ENCODE measurements at places on chromosomes 4 and X.

DNA sequence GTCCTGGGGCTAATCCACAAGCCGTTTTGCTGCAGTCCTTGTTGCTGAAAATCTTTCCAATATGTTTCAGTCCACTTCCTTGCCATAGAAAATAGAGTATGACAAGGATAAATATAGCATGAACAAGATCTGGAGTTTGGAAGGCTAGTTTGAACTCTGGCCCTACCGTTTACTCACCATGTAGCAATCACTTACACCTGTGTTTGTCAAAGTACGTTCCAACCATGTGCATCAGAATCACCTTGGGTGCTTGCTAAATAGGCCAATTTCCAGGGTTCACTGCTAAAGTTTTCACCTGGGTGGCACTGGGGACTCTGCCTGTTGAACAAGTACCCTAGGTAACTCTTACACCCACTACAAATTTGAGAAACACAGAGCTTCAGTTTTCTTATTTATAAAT lies 188.9 kb downstream of the ENOX2 start:
- no peak overlapping the region for H3K27ac ChIP-seq
- no peaks in the 10 kb centered on the region for H3K36me3 ChIP-seq
- no peak overlapping the region for H3K4me3 ChIP-seq
- DNase-seq, result no peak
- H3K4me1 ChIP-seq, result 0 out of 2 replicates have a peak, but pooled peaks cover 4% of the 10 kb centered on the region

DNA sequence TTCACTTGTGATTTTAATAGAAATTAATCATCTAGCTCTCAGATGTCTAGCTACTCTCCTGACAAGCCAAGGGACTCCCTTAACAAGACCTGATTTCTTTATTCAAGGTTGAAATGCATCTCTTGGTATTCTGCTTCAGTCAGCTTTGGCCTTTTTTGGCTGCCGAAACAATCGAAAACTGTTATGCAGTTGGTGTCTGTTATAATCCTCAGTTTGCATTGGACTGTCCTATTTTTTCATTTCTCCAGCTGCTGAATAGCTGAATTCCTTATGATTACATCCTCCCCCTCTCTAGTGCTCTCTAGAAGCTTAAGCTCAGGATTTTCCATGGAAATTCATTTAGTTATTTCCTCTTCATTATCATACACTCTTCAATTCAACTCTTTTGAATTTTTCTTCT lies 177.2 kb downstream of the TRIML1 start:
- H3K4me1 ChIP-seq, result no peaks in the 10 kb centered on the region
- H3K36me3 ChIP-seq, result no peaks in the 10 kb centered on the region
- no peak overlapping the region for H3K4me3 ChIP-seq
- no peaks in the 10 kb centered on the region for H3K27me3 ChIP-seq
- no peak for DNase-seq

DNA sequence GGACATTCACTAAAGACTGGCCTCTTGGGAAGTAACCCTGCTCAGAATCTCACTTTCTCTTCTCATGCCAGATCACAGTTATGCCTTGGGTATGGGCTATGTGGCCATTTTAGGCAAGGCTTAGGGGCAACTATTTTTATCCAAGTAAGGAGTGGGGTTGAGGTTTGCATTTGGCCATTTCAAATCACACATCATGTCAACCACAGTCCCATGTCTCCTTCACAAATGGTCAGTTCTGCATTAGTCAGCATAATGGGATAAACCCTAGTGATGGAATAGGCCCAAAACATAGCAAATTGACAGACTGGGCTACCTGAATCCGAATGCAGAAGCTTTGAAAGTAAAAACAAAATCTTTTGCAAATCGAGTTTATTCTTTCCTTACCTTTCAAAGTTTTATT lies 827 bp upstream of the RTL3 start:
- DNase-seq, result no peak
- no peaks in the 10 kb centered on the region for H3K36me3 ChIP-seq
- H3K4me3 ChIP-seq, result no peak overlapping the region
- H3K4me1 ChIP-seq, result no peaks in the 10 kb centered on the region
- H3K27ac ChIP-seq, result no peak overlapping the region

GRCh38 chr4:52946855-52947254 lies 84.7 kb downstream of the RASL11B start:
- H3K27me3 ChIP-seq, result no peaks in the 10 kb centered on the region
- no peak overlapping the region for H3K4me3 ChIP-seq
- DNase-seq, result no peak
- H3K4me1 ChIP-seq, result no peaks in the 10 kb centered on the region
- H3K36me3 ChIP-seq, result no peaks in the 10 kb centered on the region

DNA sequence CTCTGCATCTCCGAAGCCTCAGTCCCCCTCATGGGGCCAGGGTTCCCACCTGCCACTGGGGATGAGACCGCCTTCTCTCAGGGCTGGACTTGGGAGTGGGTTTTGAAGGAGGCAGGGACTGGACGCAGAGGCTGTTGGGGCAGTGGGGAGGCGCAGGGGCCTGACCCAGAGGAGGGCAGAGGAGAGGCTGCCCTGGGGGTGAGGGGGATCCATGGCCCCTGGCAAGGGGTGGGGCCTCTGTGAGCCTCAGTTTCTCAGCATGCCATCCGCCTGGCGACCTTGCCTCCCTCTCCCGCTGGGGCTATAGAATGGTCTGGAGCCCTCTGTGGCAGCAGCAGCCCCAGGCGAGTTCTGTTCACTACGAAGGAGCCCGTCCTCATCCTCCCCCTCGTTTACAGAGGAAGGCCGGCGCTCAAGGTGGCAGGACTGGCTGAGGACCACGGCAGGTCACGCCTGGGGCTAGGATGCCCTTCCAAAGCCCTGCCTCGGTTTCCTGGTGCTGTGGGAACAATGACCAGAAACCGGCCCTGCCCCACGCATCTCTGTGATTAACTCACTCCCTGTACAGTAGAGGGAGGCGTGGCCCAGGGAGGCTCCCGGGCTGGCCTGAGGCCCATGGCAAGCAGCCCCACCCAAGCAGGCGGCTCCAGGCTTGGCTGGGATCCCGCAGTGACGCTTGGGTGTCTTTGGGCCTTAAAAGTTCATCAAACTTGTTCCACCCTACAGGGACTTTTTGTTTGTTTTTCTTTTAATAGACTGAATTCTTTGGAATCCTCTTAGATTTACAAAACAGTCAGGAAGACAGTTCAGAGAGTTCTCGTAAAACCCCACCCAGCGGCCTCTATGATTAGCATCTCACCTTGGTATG lies 16.0 kb upstream of the SH3TC1 start:
- no peaks in the 10 kb centered on the region for H3K36me3 ChIP-seq
- H3K27me3 ChIP-seq, result no peaks in the 10 kb centered on the region
- peak overlapping the region; percentile 75 for H3K27ac ChIP-seq

DNA sequence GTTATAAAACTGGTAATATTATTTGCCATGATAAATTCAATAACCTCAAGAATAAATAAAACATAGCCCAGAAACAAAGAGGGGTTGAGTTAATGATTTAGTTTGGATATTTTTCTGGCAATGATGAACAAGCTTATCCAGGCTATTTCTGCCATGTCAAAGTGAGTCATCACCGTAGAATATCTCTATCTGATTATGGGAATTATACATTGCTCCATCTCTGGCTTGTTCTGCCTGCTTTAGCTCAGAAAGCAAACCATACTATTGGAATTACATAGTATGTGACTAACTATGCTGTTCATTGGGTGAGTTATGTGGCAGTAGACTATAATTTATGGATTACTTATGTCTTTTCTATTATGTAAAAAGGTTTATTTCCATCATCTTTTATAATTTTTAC lies 680.1 kb upstream of the AADAT start:
- no peak for DNase-seq
- no peak overlapping the region for H3K27ac ChIP-seq
- no peak overlapping the region for H3K4me3 ChIP-seq
- H3K36me3 ChIP-seq, result no peaks in the 10 kb centered on the region
- H3K4me1 ChIP-seq, result no peaks in the 10 kb centered on the region

- H3K36me3 ChIP-seq, result no peaks in the 10 kb centered on the region
These were observed 118.6 kb upstream of the VCX3B start for GRCh38 chrX:8346060-8346459.

- H3K4me3 ChIP-seq, result no peak overlapping the region
- no peak for DNase-seq
- no peaks in the 10 kb centered on the region for H3K4me1 ChIP-seq
- no peaks in the 10 kb centered on the region for H3K36me3 ChIP-seq
- H3K27ac ChIP-seq, result no peak overlapping the region
These were observed 199.9 kb downstream of the PCDH7 start for GRCh38 chr4:30920043-30920442.

GRCh38 chr4:54041100-54041499 lies 23.3 kb downstream of the CHIC2 start:
- no peaks in the 10 kb centered on the region for H3K36me3 ChIP-seq
- no peak for DNase-seq
- H3K27me3 ChIP-seq, result no peaks in the 10 kb centered on the region
- no peak overlapping the region for H3K27ac ChIP-seq
- H3K4me3 ChIP-seq, result no peak overlapping the region

DNA sequence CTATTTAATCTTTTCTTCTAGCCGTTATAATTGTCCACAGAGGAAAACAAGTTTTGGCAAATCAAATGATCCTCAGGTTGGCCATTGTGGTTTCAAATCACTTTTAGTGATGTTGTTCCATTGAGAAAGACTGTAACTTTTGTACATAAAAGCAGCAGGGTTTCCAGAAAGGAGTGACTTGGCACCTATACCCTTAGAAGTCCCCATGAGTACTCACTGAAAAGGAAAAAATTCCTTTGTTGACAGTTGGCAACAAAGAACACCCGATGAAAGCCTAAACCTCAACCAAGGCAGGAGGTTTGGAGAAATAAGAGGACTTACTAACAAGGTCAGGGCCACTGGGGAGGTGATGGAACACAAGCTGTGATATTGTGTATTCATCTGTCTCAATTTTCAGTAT lies 474.4 kb downstream of the RAPGEF2 start:
- no peak for DNase-seq
- H3K4me3 ChIP-seq, result no peak overlapping the region
- no peaks in the 10 kb centered on the region for H3K4me1 ChIP-seq
- H3K36me3 ChIP-seq, result no peaks in the 10 kb centered on the region
- H3K27ac ChIP-seq, result no peak overlapping the region

GRCh38 chr4:6641971-6642320 lies 1.5 kb downstream of the MRFAP1 start:
- peaks cover 12% of the 10 kb centered on the region for H3K4me1 ChIP-seq
- H3K27ac ChIP-seq, result peak overlapping the region; percentile 80
- peak overlapping the region; percentile 78 for H3K4me3 ChIP-seq
- peaks cover 15% of the 10 kb centered on the region for H3K36me3 ChIP-seq

GRCh38 chr4:186823989-186824388 lies 100.3 kb upstream of the FAT1 start:
- no peak overlapping the region for H3K4me3 ChIP-seq
- H3K27me3 ChIP-seq, result no peaks in the 10 kb centered on the region
- H3K4me1 ChIP-seq, result no peaks in the 10 kb centered on the region
- no peak for DNase-seq
- no peaks in the 10 kb centered on the region for H3K36me3 ChIP-seq
- H3K27ac ChIP-seq, result no peak overlapping the region

DNA sequence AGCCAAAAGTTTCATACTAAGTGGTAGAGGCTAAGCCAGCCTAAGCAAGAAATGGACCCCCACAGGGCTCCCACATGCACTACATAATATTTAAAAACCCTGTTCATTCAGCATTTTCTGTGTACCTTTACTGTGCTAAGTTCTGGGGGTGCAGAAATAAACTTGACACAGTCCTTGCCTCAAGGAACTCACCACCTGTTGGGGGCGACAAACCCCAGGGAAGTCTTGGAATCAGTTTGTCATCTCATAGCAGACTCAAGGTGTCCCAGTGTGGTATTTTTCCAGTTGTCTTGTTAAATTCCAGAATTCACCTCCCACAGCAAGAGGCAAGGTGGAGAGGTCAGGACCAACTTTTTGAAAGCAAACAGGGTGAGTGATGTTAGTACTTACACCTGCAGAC lies 43.1 kb downstream of the ATG4A start:
- H3K4me1 ChIP-seq, result no peaks in the 10 kb centered on the region
- H3K27me3 ChIP-seq, result no peaks in the 10 kb centered on the region
- H3K36me3 ChIP-seq, result no peaks in the 10 kb centered on the region
- no peak overlapping the region for H3K27ac ChIP-seq

DNA sequence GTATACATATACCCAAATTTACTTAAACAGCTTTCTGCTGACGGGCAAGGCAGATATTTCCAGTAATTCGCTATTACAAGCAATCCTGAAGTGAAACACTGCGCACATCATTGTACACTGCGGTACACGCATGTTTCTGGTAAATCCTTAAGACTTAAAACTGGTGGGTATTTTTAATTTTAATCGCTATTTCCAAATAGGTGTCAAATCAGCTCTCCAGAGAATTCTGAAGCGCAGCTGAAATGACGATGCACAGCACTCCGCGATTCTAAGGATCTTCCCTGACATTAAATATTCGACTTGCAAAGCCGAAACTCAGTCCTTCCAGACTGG lies 361 bp downstream of the TMEM128 start:
- peak overlapping the region; percentile 90 for H3K4me3 ChIP-seq
- no peaks in the 10 kb centered on the region for H3K36me3 ChIP-seq
- peak overlapping the region; percentile 76 for H3K27ac ChIP-seq
- DNase-seq, result no peak
- H3K27me3 ChIP-seq, result no peaks in the 10 kb centered on the region

DNA sequence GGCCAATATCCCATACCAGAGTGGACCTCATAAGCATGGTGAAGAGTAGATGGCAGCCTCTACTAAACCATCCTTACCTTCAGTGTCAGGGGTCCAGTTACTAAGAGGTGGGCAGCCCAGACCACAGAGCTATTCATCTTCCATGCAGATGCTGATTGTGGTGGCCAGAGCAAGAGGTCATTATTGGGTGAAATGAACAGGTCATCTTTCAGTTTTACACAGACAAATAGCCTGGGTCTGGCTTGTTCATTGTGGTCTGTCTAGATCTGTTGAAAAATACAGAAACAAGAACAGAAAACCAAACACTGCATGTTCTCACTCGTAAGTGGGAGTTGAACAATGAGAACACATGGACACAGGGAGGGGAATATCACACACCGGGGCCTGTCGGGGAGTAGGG lies 71.3 kb downstream of the PAK3 start:
- DNase-seq, result no peak
- no peaks in the 10 kb centered on the region for H3K36me3 ChIP-seq
- H3K4me3 ChIP-seq, result no peak overlapping the region

GRCh38 chrX:141278306-141278705 lies 36.0 kb upstream of the SPANXC start:
- no peak overlapping the region for H3K4me3 ChIP-seq
- H3K27ac ChIP-seq, result no peak overlapping the region
- H3K27me3 ChIP-seq, result peaks cover 7% of the 10 kb centered on the region
- peak; percentile 8 for DNase-seq
- no peaks in the 10 kb centered on the region for H3K36me3 ChIP-seq

- H3K4me1 ChIP-seq, result no peaks in the 10 kb centered on the region
- H3K36me3 ChIP-seq, result peaks cover 9% of the 10 kb centered on the region
- H3K27me3 ChIP-seq, result no peaks in the 10 kb centered on the region
- DNase-seq, result no peak
- no peak overlapping the region for H3K27ac ChIP-seq
These were observed 35.5 kb downstream of the OFD1 start for GRCh38 chrX:13770013-13770535.

GRCh38 chr4:158513256-158513655 lies 8.4 kb upstream of the RXFP1 start:
- DNase-seq, result no peak
- H3K4me3 ChIP-seq, result no peak overlapping the region
- H3K27me3 ChIP-seq, result no peaks in the 10 kb centered on the region
- H3K4me1 ChIP-seq, result no peaks in the 10 kb centered on the region

DNA sequence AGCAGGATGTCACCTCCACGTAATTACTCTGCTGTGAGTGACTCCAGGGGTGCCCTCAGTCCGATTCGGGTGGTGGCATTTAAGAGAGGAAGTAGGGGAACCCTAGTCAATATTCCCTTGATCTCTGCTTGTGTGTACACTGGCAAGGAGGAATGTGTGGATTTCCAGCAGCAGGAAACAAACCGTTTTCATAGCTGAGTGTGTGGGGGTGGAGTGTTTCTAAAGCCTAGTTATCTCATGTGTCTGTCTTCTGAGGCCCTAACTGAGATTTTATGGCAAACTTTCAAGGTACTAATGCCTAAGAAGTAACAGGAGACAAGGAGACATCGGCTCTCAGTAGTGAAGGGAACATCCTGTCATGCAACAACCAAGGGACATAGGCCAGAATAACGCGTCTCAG lies 6.6 kb upstream of the CLDN24 start:
- H3K4me3 ChIP-seq, result no peak overlapping the region
- no peaks in the 10 kb centered on the region for H3K4me1 ChIP-seq
- no peaks in the 10 kb centered on the region for H3K27me3 ChIP-seq
